Activated CD4-positive, alpha-beta T cell treated with anti-CD3 and anti-CD28 coated beads, Interleukin-2, amount 50 U/mL, for 4 hours (primary cell): ENCODE measurements at places on chromosomes 13 and 19.
A peak's percentile ranks its signal among the peaks of the same experiment; 100 is the strongest.

DNA sequence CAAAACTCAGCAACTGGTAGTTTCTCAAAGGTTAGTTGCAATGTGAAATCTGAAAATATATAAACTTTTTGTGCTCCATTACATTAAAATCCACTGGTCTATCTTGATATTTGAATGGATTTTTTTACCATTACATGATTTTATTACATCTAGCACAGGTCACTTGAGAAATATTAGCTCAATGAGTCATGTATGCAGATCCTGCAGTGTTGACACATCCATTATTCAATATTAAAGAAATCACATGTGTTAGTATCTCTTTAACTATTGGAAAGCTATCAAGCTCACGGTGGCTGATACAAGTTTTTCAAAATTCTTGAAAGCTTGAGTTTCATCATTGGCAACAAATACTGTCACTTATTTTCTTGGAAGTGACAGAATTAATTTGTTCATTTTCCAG lies 373.9 kb upstream of the TSHZ3 start:
- no peak for DNase-seq

- no peak for DNase-seq
These were observed 539 bp downstream of the PLD3 start for GRCh38 chr19:40348961-40349507.

DNA sequence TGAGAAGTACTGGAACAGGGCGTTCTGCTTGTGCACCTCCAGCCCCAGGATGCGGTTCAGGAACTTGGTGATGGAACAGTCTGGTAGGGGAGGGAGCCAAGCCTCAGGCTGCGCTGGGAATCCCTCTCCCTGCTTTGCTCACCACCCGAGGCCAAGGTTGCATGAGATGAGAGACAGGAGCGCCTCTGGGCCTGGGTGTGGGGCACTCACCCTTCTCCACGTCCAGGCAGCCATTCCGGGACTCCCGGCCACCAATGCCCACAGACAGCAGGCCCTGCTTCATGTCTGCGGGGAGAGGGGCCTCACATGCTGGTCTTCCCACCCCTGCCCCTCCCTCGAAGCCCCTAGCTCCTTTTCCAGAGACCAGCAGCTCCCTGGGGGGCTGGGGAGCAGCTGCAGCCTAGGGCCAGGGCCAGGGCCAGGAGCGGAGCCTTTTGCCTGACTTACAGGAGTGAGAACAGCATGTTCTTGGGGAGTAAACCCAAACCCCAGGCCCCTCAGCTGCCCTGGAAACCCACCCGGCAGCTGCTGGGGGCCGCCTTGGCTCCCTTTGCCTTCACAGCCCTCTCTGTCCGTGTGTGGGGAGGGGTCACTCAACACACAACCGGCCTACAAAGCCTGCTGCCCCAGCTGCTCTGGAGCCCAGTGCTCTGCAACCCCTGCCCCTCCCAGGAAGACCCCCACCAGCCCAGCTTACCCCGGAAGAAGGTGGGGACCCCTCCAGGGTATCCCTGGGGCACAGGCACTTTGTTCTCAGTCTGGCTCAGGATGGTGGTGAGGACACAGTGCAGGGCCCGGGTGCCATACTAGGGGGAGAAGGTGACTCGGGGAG lies 7.2 kb downstream of the GPX4 start:
- DNase-seq, result no peak

DNA sequence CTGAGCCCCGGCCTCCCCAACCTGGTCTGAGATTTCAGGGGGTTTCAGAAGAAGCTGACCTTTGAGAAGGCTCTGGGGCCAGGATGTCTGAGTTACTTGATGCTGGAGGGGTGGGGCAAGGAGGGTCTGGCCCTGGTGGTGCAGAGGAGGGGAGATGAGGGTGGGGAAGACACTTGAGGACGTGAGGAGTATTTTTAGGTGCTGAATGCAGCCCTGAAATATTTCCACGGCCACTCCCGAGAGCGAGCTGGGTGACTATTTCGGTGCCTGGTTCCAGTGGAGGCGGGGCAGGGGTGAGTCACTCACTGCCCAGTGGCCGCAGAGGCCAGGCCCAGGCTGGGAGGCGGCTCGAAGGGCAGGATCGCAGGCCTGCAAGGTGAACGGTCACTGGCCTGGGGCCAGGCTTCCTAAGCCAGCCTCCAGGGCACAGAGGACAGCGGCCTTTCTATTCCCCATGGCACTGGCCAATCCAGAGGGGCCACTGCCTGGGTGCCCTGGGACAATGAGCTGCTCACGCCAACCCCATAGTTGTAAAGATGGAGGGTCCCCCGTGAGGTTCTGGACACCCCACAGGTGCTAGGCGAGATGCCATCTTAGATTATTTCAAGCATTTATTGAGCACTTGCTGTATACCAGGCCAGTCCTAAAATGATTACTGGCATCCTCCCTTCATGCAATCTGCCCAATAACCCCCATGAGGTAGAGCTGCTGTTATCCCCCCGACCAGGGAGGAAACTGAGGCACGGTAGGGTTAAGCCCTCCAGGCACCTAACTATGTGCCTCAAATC lies 19.7 kb upstream of the JUND start:
- no peak for DNase-seq

GRCh38 chr19:16013181-16013850 lies 63.0 kb upstream of the TPM4 start:
- no peak for DNase-seq

DNA sequence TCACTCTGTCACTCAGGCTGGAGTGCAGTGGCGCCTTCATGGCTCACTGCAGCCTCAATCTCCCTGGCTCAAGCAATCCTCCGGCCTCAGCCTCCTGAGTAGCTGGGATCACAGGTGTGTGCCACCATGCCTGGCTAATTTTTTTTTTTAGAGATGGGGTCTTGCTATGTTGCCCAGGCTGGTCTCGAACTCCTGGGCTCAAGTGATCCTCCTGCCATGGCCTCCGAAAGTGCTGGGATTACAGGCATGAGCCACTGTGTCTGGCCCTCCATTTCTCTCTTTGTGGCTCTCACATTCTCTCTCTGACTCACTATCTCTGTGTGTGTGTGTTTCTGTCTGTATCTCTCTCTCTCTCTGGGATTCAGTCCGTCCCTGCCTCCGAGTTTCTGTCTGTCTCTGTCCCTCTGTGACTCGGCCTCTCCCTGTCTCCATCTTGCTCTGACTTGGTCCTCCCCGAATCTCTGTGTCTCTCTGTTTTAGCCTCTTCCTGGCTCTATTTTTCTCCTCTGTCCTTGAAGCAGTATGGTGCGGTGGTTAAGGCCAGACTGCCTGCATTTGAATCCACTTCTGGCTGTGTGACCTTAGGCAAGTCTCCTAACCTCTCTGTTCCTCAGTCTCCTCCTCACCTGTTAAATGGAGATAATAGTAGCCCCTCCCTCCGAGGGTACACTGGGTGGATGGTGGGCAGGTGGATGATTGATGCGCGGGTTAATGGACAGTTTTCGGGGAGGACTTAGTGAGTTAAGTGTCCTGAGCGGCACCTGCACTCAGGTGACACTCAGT lies 11.0 kb downstream of the MEIS3 start:
- DNase-seq, result no peak

DNA sequence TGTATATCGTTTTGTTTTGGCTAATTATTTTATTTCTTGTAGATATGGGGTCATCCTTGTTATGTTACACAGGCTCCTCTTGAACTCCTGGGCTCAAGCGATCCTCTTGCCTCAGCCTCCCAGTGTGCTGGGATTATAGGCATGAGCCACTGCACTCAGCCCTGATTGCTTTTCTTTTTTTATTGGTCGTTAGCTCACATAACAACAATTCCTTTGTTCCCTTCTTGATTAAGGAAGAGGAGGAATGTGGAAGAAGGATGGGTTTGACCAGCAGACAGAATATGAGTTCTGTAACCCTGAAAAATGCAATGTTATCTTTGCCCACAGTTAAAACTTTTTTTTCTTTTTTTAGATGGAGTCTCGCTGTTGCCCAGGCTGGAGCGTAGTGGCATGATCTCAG lies 11.4 kb downstream of the BRME1 start:
- DNase-seq, result no peak

- DNase-seq, result peak; percentile 56
These were observed 590 bp upstream of the LGI4 start for GRCh38 chr19:35135389-35135909.

- DNase-seq, result no peak
These were observed 310.4 kb downstream of the SPRY2 start for GRCh38 chr13:80030491-80030890.

DNA sequence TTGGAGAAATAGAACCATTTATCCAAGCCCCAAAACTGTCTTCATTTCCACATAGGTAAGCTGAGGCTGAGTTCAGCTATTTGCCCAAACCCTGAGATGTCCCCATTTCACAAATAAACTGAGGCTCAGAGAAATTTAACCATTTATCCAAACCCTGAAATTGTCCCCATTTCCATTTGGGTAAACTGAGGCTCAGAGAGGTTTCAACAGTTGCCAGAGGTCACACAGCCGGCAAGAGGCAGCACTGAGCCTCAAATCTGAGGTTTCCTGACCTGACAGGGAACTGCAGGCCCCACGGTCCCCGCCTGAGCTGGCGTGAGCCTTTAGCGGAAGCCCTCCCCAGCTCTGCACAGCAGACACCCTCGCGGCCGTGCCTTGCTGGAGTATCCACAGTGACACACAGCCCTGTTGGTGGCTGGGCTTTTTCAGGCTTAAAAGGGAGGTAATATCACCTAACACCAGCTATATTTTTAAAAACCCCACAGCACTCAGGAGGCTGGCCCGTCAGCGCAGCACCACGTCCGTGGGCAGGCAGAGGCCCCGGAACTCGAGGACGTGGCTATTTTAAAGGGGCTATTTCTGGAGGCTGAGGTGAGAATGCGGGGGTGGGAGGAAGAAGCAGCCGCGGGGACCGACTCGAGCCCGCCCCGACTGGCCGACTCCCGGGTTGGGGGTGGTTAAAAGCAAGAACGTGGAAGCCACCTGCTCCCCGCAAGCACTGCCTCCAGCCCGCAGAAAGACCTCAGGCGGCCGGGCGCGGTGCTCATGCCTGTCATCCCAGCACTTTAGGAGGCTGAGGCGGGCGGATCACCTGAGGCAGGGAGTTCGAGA lies 18.5 kb downstream of the PTPRS start:
- DNase-seq, result no peak

DNA sequence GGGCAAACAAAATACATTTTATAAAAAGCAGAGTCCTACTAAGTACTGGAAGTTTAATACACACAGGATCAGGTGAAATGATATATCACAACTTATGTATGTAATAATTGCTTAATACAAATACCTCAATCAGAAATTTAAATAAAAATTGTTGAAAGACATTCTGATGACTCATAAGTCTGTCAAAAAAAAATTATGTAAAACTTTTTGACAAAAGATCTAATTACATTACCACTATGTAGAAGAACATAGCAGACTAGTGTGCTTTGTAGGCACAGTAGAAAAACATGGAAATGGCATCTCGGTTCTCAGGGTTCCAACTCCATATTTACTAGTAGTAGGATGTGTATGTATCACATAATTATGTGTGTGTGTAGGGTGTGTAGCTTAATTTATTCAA lies 156.2 kb downstream of the DNAJC3 start:
- DNase-seq, result no peak

GRCh38 chr19:30671622-30672051 lies 299.5 kb downstream of the ZNF536 start:
- DNase-seq, result no peak

- DNase-seq, result no peak
These were observed 15.1 kb downstream of the RAB20 start for GRCh38 chr13:110546378-110546777.

DNA sequence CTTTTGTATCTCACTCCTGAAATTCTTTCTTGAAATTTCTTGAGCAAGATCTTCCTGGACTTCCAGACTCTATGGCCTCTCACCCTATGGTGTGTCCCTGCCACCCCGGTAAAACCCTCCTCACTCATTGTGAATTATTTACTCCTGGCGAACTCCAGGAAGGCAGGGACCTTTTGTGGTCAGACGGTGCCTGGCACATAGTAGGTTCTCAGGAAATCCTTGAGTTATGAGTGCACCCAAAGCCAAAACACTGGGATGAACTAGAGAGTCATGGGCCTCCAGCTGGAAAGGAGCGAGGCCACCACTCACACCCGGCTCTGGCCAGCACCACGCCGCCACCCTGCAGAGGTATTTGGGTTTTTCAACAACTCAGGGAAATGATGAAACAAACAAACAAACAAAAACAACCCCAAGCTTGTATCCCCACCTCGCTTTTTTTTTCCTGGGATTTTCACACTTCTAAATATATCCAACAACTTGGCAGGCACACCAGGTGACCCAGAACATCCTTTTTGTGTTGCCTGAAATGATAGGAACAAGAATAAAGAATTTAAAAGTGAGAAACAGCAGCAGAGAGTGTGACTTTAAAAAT lies 11.2 kb downstream of the HPN start:
- no peak for DNase-seq

DNA sequence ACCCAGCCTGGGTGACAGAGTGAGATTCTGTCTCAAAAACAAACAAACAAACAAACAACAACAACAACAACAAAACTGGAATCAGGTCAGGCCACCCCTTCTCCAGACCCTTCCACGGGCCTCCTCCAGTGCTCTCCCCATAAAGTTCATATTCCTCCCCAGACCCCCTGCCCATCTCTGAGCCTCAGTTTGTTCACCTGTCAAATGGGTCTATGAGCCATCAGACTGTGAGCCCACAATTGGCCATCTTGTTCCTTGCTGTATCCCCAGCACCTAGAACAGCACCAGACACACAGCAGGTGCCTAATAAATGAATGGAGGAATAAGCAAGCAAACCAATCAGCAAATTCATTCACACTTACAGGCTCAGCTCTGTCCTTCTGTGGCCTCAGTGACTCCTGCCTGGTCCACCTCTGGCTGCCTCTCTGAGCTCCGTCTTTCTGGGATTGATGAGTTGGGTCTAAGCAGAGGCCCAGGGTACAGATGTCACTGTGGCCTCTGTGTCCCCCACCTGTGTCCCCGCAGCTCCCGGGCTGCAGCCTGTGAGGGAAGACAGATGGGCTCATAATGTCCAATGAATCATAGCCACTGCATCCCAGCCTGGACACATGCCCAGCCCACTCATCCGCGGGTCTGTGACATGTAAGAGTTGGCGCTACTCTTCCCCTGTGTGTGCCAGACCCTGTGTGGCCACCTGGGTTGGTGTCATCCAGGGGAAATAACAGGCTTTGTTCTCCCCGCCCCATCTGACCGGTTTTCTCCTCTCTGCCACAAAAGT lies 19.6 kb upstream of the PTPRS start:
- DNase-seq, result no peak

GRCh38 chr13:101942535-101943157 lies 459.2 kb downstream of the FGF14 start:
- no peak for DNase-seq

- DNase-seq, result peak; percentile 70
These were observed 958 bp downstream of the CA11 start for GRCh38 chr19:48644839-48645619.
